Renal cortical epithelial cell (primary cell): ENCODE measurements at places on chromosomes 12 and 14.

DNA sequence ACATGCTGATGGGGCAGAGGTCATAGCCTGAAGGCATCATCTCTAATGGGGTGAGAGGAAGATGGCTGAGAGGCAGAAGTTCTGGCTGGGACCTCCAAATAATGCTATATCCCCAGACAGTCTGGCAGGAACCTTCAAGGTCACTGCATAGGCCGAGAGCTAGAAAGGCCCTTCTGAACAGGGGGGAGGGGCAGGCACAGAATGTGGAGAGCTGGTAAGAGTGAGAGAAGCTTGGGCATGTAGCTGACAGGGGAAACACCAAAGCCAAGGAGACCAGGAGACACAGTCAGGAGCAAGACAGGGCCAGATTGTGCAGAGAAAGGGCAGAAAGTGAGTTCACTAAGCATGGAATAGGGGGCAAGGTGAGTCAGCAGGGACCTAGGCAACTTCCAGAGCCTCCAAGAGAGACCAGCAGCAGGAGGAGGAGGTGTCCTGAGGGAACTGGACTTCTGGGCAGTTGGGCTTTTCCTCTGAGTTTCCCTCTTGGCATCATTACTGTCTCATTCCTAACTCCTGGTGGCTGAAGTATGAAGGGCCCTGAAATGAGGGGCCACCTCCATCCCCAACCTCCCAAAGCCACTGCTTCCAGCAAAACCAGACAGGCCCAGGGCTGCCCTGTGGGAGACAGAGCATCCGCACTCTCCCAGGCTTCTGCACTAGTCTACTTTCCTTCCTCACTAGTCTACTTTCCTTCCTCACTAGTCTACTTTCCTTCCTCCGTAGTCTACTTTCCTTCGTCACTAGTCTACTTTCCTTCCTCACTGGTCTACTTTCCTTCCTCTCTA is 17.1 kb downstream of the ANO2 start:
- no peak for DNase-seq

DNA sequence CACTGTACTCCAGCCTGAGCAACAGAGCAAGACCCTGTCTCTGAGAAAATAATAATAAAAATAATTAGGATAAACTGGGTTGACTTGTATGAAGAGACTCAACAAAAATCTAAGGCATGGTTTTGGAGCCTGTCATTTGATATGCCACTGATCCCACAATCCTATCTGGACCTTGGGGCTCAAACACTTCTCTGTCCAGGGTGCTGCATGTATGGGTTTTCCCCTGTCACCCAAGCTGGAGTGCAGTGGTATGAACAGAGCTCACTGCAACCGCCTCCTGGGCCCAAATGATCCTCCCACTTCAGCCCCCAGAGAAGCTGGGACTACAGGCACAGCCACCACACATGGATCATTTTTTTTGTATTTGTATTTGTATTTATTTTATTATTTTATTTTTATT is 5.3 kb upstream of the VSIG10 start:
- DNase-seq = no peak

DNA sequence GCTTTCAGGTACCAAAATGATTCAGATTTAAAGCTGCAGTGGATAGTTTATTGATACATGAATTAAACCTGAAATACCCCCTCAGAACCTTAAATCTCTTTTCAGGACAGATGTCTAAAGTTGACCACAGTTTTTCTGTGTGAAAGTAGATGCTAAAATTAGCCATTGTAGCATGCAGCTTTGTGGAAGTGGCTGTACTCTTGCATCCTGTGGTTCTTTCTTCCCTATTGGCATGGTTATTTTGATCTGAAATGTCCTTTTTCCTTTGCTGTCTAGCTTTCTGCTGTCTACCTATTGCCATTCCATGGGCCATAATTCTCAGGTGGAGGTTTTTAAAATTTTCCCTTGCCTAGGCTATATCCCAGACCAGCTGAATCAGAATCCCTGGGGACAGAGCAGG is 455.6 kb downstream of the ZFP36L1 start:
- DNase-seq = no peak

DNA sequence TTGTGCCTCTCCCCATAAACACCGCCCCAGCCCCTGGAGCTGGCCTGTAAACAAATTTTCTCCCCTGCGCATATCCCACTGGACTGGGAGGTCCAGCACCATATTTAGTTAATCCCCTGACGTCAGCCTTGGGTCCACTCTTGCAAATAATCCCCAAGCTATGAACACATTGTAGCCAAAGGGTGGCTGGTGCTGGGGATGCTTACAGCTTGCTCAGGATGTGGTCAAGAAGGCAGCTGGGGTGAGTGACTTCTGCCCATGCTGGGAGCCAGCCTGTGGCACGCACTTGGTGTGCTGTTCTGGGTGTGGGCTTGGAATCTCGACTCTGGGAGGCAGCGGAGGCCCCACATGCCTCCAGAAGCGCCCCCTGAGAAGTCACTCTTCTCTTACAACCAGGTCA is 32.1 kb downstream of the CMKLR1 start:
- DNase-seq = no peak

GRCh38 chr12:8629486-8630033 is 16.9 kb upstream of the AICDA start:
- DNase-seq = peak; percentile 85

- DNase-seq = peak; percentile 95
Measured at GRCh38 chr14:32709027-32709426, 229.7 kb upstream of the NPAS3 start.

- DNase-seq = no peak
Measured at GRCh38 chr14:100215330-100215885, 23.5 kb upstream of the YY1 start.

DNA sequence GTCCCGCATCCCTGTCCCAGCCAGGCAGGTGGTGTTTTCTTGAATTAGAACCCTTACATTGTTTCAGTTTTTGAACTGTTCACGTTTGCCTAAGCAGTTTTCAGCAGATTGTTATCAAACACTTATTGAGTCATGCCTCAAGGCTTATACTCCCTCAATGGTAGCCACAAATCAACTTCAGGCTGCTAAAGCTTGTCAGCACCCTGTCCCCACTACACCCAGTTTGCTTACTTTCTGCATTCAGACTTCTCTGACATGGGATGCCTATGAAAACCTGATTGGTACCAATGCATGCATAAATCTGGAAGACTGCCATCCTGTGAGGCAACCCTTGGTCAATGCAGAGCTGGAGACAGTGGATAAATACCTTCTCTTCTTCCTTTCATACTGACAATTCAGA is 225.4 kb downstream of the BTG1 start:
- DNase-seq = peak; percentile 33

DNA sequence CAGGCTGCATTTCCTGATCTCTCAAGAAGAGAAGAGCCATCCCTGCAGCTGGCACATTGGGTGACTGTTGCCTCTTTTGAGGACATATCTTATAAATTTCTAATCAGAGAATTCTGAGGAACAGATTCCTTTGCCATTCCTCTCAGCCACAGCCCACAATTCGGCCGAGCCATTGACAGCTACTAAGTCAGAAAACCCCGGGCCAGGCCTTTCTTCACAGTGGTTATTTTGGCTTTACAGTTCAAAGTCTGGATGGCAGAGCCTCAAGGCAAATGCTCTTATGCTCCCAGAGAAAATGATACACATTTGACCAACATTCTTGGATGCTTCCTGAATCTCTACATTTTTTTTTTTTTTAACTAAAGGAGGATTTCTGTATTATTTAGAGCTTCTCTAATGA is 138.4 kb upstream of the FRMD6 start:
- DNase-seq = no peak

GRCh38 chr12:132125736-132126135 is 18.4 kb downstream of the DDX51 start:
- DNase-seq = no peak

DNA sequence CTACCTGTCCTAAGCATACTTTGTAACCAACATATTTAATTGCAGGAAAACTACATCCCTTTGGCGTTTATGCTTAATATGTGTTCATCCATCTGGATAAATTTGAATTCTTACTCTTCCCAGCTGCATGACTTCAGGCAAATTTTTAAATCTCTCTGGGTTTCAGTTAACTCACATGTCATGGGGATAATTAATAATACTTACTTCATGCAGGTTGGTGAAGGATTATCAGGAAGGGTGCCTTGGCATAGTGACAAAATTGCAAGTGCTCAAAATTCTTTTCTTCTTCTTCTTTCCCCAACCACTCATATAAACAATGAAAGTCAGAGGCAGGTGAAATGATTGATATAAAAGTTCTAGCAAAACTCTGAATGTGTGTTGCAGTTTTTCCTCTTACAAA is 15.9 kb downstream of the SYT10 start:
- no peak for DNase-seq

DNA sequence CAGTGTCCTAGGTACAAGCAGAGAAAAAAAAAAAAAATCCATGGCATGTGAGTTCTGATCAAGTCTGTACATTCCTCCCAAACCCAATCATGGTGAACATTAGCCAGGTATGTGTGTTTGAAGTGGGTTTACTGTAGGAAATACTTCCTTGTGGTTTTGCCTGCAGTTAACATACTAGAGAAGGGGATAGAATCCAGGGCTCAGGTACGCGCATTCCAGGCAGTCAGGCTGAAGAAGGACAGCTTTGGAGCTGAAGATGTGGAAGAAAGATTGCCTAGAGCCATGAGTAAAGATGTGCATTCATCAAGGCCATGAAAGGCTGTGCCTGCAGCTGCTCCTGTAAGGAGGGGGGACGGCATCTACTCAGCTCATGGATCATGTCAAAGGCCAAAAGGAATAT is 88.2 kb upstream of the NTF3 start:
- no peak for DNase-seq

DNA sequence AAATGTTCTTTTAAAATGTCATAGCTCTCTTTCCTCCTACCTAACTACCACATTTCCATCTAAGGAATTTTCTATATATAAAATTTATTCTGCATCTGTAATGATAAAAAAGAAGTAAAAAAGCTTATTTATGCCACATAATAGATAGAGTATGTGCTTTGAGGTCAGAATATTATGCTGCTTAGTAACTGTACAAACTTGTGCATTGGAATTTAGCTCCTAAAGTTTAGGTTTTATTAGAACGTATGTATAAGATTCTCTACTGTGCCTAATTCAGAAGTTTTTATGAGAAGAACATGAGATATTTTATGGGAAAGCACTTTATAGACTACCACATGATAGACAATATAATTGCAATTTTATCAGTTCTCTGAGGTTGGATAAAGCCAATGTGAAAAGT is 384.6 kb downstream of the SLC16A7 start:
- no peak for DNase-seq

DNA sequence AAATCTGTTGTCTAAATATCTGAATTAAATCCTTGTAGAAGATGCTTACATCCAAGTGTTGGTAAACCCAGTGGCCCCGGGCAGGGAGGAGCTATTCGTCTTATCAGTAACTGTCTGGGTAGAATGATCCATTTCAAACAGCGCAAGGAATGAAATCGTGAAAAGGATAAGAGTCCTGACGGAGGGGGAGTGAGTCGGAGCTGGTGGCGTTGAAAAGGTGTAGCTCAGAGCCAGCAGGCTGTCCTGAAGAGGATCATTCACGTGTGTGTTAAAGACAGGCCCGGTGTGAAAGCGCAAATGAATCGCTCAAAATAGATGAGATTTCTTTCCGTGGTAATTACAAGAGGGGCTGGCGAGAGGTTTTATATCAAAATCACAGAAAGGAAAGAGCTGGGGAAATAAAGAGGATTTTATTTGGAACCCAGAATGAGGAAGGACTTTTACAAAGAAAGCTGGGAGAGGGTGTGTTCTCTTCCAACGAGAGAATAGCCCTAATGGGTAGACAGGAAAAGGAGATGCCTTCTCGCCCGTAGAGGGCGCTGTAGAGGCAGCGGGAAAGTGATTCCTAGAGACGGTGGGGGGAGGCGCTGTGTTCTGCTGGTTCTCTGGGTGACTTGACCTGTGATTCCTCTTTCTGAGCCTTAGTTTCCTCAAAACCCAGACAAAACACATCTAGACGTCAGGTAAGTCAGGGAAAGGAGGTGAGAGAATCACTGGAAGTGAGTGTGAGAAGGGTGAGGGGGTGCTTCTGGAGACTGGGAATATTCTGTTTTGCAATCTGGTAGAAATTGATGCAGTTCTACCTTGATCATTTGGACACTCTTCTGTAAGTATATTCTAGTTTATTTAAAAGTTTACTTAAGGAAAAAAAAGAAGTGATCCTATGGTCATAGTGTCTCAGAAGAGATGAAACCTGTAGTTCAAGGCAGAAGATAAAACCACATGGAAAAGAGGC is 39.3 kb downstream of the SRRM4 start:
- DNase-seq = no peak

GRCh38 chr12:117059156-117059555 is 40.1 kb downstream of the TESC start:
- no peak for DNase-seq

- no peak for DNase-seq
Measured at GRCh38 chr14:50985124-50985858, 41.0 kb upstream of the PYGL start.

GRCh38 chr12:12428961-12429657 is 72.2 kb downstream of the BORCS5 start:
- no peak for DNase-seq

- DNase-seq = no peak
Measured at GRCh38 chr14:29716150-29716549, 211.5 kb downstream of the PRKD1 start.

GRCh38 chr12:105930557-105931503 is 207.9 kb downstream of the NUAK1 start:
- peak; percentile 70 for DNase-seq

DNA sequence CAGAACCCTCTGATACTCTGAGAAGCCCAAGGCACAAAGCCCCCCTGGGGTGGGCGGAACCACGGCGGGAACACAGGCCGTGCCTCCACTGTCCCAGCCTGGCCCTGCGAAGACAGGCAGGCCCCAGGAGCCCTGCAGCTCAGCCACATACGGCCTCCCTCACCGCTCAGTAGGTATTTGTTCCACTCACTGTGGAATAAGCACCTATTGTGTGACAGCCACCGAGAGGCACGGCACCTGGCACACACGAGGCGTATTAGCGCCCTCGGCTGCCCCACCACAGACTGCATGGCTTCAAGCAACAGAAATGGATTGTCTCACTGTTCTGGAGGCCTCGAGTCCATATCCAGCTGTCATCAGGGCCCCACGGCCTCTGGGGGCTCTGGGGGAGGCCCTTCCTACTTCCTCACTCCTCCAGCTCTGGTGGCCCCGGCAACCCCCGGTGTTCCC is 66.3 kb downstream of the NCOR2 start:
- no peak for DNase-seq

- DNase-seq = peak; percentile 99
Measured at GRCh38 chr14:59333668-59334067, 131.5 kb downstream of the GPR135 start.

GRCh38 chr14:50795142-50795541 is 35.8 kb downstream of the NIN start:
- DNase-seq = no peak

DNA sequence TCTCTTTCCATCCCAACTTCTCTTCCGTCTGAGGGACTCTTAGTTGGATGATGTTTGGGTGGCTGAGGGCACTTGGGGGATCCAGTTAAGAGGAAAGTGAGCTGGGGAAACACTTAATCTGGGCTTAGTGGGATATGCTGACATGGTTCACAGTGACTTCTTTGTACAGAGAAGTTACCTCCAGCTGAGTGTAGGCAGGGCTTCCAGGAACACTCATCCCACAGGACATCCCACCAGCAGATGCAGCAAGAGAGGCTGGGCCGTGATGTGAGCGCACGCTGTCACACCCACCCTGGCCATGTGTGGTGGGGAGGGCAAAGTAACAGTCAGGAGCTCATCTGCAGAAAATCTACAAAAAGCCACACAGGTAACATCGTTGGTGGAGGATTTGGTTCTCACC is 832 bp upstream of the CACNA2D4 start:
- DNase-seq = no peak
